CD4-positive, alpha-beta memory T cell (primary cell): ENCODE measurements at places on chromosomes 3 and 15. TPM values are rescaled to one million over a fixed set of nuclear protein-coding genes. Genes with fewer than 3 reads are reported as not detected.

DNA sequence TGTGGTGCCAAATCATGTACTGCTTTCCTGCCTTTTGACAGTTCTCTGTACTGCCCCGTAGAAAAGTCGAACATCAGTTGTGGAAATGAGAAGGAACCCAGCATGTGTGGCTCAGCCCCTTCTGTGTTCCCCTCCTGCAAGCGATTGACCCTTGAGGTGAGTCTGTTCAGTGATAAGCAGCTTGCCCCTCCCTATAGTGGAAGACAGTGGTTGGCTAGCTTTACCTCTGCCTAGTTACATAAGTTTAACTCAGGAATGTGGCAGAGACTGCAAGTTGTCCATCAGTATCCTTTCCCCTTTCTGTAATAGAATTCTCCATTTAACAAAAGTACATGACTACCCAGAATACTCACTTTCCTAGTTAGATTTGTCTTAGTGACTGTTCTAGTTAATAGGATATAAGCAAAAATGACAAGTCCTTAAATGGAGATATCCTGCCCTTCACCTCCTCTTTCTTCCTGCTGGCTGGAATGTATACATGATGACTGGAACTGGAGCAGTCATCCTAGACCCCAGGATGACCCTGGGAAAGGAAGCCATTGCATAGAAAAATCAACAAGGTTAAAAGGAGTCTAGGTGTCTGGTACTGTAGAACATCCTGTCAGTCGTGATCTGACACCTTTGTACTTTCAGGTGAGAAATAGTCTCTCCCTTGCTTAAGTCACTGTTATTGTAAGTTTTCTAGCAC, 10.6 kb downstream of the SETMAR start:
- no peak for DNase-seq

GRCh38 chr3:71153713-71154112, 429.8 kb downstream of the FOXP1 start:
- no peak for DNase-seq

- DNase-seq, result no peak
These were observed 61.8 kb upstream of the PRR20G start for GRCh38 chr3:127349501-127350171.

DNA sequence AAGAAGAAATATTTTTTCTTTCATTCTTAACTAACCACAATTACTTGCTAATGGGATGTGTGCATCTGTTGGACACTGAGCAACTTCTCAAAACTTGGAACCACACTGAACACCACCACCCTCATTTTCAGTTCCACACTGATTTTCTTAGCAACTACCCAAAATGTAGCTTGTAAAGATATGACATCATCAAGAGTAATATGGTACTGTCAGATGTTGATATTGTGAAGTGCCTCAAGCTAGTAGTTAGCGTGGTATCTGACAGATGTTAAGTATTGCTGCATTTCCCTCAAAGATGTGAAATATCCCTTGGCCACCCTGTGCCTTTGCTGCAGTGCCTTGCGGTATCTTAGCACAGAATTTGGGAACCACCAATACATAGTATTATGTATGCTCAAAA, 9.3 kb downstream of the RFTN1 start:
- no peak for DNase-seq

GRCh38 chr3:183038757-183039156, 58.4 kb upstream of the DCUN1D1 start:
- no peak for DNase-seq

Gene ARNT2
- polyA plus RNA-seq, result not detected

Gene SLC22A13
- not detected for polyA plus RNA-seq
